Smooth muscle cell of the pulmonary artery (primary cell): ENCODE measurements at places on chromosomes 11 and 22. TPM values are rescaled to one million over a fixed set of nuclear protein-coding genes. Genes with fewer than 3 reads are reported as not detected.

Gene DAGLA
- 3.8 and 4.4 TPM in 2 replicates for total RNA-seq

Gene APOBEC3F
- total RNA-seq: 6.3 and 7.6 TPM in 2 replicates

Gene H19
- 11.4 and 65.2 TPM in 2 replicates for total RNA-seq

Gene FADS3
- total RNA-seq: 145 and 198 TPM in 2 replicates

Gene BAIAP2L2
- total RNA-seq: 0.39 and 0.69 TPM in 2 replicates
